Activated T-cell treated with anti-CD3 and anti-CD28 coated beads, Interleukin-2, amount 50 U/mL, for 1 hour (primary cell): ENCODE measurements at places on chromosomes 6 and 20.

GRCh38 chr6:146202570-146202969 lies 173.7 kb downstream of the GRM1 start:
- no peak for DNase-seq

DNA sequence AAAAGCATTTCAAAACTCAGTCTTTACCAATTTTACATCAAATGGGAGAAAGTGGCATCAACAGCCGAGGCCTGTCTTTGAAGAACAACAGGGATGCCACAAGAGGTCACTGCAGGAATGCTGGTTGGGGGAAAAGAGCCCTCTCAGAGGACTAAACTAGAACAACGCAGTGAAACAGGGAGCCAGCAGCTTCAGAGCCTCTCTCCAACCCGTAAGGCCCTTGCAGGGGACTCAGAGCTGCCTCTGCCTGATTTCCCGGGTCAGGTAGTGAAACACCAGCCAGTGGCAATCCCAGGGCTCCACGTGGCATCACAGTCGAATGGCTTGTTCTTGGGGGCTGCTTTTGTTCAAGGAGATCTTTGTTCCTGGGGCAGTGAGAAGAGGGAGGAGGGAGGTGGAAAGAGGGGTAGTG lies 55.0 kb upstream of the KCNK16 start:
- no peak for DNase-seq

GRCh38 chr6:74899416-74899815 lies 306.4 kb downstream of the COL12A1 start:
- DNase-seq, result no peak

GRCh38 chr6:109309917-109310316 lies 72.3 kb downstream of the CD164 start:
- DNase-seq, result no peak

GRCh38 chr6:160810238-160810637 lies 108.2 kb downstream of the PLG start:
- DNase-seq, result no peak

DNA sequence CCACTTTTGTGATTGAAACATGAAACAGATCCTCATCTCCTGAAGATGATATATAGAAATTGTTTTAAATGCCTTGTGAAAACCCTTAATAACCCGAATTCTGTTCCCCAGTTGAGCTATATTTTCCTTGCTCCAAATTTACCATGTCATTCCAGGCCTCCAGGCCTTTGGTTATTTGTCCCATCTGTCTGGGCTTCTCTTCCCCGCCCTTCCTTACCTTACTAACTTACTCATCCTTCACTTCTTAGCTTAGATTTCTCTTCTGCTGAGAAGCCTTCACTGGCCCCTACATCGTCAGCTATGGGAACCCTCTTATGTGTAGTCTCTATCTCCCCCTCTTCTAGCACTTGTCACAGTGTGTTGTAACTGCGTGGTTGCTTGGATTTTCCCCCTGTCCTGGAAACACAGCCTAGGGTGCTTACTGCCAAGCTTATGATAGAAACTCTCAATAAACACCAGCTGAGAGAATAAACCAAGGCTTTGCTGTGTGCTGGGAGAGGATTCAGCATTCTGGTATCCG lies 68.6 kb downstream of the SGK1 start:
- no peak for DNase-seq

- DNase-seq, result no peak
These were observed 723 bp upstream of the SNPH start for GRCh38 chr20:1265226-1265915.

GRCh38 chr6:133092771-133093170 lies 148.4 kb upstream of the EYA4 start:
- no peak for DNase-seq

GRCh38 chr6:163416557-163417253 lies 2.2 kb downstream of the QKI start:
- no peak for DNase-seq

GRCh38 chr6:138403324-138403800 lies 661 bp upstream of the HEBP2 start:
- DNase-seq, result no peak

DNA sequence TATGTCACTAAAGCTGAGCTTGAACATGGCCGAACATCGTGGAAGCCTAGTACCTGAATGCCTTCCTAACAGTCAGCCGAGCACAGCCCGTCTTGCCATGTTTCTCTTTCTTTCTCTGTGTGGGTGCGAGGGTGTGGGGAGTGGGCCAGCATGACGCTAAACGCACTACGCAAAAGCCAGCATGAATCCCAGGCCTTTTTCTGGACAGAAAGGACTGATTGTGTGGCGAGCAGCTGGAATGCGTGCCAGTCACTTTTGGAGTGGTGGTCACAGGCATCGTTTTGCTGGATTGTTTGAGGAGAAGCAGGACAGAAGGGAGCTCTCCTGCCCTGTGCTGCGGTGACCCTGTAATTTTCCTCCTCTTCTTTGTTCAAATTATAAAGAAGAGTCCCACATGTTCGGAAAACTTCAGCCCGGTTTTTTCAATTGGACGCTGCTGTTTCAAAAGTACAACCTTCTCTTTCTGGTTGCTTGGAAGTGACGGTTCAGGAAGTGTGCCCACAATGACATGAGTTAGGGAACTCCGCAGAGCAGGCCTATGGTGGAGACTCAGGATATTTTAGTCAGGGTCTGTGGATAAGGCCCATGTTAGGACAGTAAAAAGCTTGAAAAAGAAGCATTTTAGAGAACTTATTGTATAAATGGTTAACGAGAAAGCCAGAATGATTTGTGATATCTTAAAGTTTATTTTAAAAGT lies 54.3 kb downstream of the PDE7B start:
- no peak for DNase-seq

DNA sequence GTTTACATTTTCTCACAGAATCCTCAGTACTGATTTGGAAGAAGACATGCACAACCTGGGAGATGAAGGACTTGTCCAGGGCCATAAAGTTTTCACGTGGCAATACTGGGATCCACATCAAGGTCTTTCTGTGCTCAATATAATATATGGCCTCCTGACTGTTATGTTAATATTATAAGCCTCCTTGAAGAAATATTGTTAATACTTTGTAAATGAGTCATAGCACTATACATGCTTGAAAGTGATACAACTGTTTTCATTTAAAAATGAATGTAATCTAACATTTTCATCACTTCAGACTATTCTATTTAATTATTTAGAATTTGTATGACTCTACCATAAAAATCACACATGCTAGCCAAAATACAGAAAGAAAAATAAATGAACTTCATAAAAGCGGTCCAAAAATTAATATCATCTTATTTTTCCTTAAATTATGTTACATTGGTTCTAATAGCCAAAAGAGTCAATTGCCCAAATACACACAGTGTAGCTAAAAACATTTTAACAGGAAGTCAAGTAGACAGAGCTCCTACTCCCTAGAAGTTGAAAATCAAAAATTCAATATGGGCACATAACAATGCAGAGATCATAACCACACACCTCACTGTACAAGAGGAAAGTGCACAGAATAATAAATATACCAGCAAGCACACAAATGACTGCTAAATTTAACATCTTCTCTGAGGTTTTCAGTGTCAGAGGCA lies 188.0 kb upstream of the HDDC2 start:
- no peak for DNase-seq

DNA sequence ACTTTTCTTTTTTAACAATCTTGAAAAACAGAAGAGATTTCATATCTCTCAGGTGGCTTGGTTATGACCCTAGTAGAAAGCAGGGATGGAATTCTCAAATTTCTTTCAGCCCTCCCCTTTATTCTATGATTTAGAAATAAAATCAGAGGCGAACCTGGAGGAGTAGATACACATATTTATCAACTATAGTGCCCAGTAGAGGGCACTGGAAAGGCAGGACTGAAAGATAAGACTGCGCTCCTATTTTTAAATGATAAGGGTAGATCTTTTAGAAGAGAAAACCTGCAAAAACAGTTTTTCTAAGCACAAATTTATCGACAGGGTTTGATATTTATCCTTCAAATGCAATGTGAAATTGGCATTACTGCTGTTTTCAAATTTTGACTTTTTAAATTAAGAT lies 1296.6 kb downstream of the EPHA7 start:
- DNase-seq, result no peak

- DNase-seq, result no peak
These were observed 95.5 kb downstream of the NCR2 start for GRCh38 chr6:41430875-41431274.

GRCh38 chr6:38177882-38178583 lies 358.5 kb downstream of the ZFAND3 start:
- peak; percentile 14 for DNase-seq

- DNase-seq, result no peak
These were observed 111.5 kb downstream of the SOBP start for GRCh38 chr6:107601406-107601805.

GRCh38 chr6:104957301-104958177 lies 632 bp downstream of the LIN28B start:
- DNase-seq, result no peak

DNA sequence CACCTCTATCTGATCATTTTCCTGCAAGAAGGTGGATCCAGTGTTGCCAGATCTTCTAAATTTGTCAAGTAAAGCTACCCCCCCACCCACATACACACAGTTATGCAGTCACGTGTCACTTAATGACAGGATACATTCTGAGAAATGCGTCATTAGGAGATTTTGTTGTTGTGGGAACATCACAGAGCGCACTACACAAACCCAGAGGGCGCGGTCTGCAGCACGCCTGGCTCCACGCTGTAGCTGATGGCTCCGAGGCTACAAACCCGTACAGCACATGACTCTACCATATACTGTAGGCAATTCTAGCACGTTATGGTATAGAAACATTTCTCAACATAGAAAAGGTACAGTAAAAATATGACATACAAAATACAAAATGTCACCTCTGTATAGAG lies 126.9 kb downstream of the SYCP2 start:
- no peak for DNase-seq

- no peak for DNase-seq
These were observed 1.6 kb upstream of the TFEB start for GRCh38 chr6:41736800-41737555.

GRCh38 chr20:17675519-17676377 lies 6.3 kb downstream of the RRBP1 start:
- DNase-seq, result no peak
